ENCODE measurements at places on chromosomes 5 and 9. TPM values are rescaled to one million over a fixed set of nuclear protein-coding genes. Genes with fewer than 3 reads are reported as not detected.

GABBR2 gene
- total RNA-seq: 1.9 TPM

ABO gene
- not detected for total RNA-seq

C9 gene
- total RNA-seq: not detected

GRCh38 chr5:168341178-168341577 lies 49.7 kb downstream of the WWC1 start:
- DNase-seq: peak; percentile 21

DNA sequence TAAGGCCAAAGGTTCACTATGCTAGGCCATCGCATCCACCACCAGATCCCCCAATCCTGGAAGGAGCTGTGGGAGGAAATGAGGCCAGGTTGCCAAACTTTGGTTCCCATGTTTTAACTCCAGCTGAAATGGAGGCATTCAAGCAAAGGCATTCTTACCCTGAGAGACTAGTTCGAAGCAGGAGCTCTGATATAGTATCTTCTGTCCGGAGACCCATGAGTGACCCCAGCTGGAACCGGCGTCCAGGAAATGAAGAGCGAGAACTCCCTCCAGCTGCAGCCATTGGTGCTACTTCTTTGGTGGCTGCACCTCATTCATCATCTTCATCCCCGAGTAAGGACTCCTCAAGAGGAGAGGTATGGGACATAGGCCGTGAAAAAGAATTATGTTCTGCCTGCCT lies 75.6 kb downstream of the GAPVD1 start:
- no peak for DNase-seq

DNA sequence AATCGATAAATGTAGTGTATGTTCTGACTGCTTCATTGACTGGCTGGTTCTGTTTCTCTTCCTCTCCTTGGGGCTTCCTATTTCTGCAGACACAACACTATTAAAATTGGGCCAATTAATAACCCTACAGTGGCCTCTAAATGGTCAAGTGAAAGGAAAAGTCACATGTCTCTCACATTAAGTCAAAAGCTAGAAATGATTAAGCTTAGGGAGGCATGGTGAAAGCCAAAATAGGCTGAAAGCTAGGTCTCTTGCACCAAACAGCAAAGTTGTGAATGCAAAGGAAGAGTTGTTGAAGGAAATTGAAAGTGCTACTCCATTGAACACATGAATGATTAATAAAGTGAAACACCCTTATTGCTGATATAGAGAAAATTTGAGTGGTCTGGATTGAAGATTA lies 58.2 kb downstream of the CCNH start:
- no peak for DNase-seq

- no peak for DNase-seq
Observed at GRCh38 chr5:113172231-113172826, 195.7 kb downstream of the DCP2 start.

DNA sequence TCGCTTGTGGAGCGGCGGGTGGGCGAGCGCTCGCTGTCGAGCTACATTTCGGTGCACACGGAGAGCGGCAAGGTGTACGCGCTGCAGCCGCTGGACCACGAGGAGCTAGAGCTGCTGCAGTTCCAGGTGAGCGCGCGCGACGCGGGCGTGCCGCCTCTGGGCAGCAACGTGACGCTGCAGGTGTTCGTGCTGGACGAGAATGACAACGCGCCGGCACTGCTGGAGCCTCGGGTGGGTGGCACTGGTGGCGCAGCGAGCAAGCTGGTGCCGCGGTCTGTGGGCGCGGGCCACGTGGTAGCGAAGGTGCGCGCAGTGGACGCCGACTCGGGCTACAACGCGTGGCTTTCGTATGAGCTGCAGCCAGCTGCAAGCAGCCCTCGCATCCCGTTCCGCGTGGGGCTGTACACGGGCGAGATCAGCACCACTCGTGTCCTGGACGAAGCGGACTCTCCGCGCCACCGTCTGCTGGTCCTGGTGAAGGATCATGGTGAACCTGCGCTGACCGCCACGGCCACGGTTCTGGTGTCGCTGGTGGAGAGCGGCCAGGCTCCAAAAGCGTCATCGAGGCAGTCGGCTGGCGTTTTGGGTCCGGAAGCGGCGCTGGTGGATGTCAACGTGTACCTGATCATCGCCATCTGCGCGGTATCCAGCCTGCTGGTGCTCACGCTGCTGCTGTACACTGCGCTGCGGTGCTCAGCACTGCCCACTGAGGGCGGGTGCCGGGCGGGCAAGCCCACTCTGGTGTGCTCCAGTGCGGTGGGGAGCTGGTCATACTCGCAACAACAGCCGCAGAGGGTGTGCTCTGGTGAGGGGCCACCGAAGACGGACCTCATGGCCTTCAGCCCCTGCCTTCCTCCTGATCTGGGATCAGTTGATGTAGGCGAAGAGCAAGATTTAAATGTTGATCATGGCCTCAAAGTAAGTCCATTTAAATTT lies 2.1 kb downstream of the PCDHA8 start:
- no peak for DNase-seq

DNA sequence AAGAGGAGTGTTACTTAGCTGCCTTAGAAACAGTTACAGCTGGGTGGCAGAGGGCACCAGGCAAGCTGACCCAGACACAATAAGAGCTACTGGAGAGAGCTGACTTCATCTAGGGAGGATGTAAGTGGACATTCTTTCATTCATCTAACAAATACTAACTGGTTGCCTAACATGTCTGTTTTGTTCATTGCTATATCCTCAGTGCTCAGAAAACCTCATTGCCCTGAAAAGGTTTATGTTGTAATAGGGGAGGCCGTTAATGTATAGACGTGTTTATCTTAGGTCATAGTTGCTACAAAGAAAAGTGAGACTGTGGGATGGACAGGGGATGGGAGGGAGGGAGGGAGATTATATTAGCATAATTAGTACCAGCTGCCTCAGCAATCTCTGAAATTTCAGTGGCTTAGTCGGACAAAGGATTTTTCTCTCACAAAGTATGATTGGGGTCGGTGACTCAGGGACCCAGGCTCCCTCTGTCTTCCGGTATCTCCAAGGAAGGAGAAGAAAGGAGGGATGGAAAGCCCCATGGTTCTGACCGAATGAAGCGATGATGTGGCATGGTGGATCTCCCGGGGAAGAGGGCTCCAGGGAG lies 2.6 kb upstream of the SNX18 start:
- peak; percentile 37 for DNase-seq
